ENCODE measurements at places on chromosomes 2 and 18.

DNA sequence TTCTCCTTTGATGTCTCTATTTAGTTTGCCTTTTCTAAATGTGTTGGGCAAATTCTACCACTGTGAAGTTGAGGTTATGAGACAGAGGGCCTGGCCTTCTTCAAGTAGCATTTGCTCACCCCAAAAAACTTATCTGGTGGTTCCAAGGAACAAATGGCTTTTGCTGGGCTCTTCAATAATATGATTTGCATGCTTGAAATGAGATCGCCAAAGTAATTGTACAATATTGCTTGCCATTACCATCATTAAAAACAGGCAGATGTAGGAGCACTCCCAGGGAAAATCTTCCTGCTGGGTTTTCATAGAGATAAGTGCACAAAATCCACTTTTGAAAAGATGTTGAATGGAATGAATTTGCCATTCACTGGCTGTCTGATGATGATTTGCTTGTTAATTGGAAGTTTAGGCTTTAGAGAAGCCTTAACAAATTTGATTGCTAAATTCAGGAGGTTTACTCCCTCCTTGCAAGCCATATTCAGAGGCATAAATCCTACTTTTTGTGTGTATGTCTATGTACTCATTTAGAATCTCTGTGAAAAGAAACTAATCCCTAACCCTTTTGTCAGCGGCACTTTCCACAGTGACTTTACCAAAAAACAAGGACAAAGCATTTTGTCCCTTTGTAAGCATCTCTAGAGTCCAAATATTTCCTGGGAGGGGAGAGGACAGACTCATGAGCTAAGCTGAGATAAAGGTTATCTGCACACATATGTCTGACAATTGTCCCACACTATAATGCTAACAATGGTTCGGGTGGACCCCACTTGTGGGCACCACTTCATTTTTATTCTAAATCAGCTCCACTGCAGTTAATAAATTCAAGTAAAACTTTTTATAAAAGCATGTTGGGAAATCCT lies 240.8 kb upstream of the PIK3C3 start:
- DNase-seq: no peak

DNA sequence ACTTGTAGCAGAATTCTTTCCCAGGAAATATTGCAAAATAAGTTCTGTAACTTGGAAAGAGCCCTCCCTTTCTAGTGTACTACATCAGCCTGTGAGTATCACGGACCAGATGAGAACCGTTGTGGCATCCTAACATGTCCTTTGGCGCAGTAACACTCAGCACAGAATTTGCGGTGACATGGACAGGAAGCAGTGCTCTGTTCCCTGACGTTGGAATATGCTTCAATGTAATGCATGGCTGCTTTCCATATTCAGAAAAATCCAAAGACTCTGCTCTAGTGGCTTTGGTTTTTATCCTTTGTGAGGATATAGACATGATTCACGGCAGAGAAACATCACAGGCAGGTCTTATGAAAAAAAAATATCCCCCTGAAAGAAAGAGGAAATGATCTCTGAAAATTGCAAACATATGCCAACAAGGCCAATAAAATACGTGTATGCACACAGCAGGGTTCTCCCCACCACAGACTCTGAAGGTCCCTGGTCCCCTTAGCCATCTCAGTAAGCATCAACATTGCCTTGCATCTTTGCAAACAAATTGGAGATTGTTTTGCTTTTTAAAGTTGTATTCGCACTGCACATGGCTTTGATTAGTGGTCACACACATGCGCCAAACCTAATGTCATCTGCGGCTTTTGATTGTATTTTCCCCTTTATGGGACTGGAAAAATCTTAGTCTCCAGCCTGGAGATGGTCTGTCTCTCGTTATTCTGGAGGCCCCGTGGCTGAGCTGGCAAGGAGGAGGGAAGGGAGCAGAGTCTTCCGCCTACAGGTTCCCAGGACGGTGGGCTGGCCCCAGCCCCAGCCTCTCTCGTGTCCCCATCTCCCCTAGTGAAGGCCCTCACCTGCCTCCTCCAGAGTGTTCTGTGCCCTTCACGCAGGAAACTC lies 122.9 kb downstream of the COPS8 start:
- no peak for DNase-seq

GRCh38 chr2:168663993-168664392 lies 138.4 kb upstream of the NOSTRIN start:
- no peak for DNase-seq

DNA sequence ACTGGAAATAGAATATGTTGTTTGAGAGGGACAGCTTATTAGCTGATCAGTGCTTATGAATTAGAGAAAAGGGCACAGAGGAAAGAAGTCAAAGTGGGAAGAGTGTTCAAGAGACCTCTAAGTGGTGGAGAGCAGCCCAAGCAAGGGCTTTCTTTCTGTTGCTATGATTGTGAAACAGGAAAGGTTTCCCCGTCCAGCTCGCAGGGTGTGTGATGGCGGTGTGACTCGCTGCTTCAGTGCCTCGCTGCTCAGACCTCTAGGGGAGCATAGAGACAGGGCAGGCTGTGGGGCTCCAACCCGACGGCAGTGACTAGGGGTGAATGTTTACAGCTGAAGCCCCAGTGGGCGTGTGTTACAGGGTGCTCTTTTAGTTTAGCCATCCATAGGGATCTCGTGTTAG lies 166.5 kb upstream of the COPS8 start:
- no peak for DNase-seq

DNA sequence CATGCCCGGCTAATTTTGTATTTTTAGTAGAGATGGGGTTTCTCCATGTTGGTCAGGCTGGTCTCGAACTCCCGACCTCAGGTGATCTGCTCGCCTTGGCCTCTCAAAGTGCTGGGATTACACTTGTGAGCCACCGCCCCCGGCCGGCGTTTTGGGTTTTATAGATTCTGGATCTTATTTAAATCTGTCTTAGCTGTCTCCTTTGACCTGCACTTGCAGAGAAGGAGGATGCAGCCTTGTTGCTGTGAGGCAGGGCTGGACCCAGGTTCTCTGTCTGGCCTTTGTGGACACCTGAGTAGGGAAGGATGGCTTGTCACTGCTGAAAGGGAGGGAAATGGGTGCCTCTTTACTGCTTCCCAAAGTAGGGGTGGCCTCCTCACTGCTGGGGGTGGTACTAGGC lies 83.0 kb upstream of the HS6ST1 start:
- no peak for DNase-seq

DNA sequence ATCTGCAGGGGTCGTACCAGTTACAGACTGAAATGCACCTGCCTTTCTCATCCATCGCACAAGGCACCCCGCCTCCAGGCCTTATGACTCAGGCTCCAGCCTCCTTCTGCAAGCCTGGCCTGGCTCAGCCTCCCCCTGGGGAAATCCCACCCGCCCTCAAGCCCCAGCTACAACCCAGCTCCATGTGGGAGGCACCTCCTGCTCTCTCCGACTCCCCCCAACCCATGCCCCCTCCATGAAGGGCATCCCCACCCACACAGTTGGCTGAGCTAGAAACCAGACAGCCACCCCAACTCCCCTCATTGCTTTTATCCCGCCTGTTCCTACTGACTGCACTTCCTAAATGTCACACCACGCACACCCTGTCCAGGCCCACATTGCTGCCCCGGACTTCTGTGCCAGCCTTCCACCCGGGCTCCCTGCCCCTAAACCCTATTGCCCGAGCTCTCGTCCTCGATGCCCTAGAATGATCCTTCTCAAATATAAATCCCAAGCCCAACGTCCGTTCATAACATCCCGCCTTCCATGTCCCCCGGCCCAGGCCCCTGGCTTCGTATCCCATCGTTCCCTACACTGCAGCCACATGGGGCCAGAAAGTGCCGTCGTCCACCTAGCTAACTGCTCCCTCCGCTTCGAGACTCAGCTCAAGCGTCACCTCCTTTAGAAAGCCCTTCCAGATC lies 9.9 kb downstream of the DNMT3A start:
- DNase-seq: peak; percentile 52

DNA sequence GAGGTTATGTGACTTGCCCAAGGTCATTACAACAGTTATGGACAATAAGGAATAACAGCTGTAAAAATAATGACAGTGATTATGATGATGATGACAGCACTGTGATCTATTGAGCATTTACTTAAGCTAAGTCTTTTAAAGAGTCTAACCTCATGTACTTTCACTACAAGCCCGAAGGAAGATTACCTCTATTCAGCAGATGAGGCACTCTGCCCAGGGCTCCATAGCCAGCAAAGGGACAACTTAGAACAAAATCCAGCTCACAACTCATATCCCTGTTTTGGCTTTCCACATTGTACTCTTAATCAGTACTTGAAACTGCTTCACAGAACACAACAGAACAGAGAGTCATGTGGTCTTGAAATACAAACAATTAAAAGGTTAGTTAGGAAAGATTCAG lies 290.2 kb downstream of the ZNF385B start:
- no peak for DNase-seq

GRCh38 chr2:3301001-3301400 lies 76.6 kb downstream of the EIPR1 start:
- DNase-seq: no peak

- DNase-seq: no peak
Observed at GRCh38 chr2:35443087-35443486, 912.5 kb upstream of the CRIM1 start.

GRCh38 chr2:234845602-234846590 lies 105.9 kb upstream of the SH3BP4 start:
- DNase-seq: no peak

DNA sequence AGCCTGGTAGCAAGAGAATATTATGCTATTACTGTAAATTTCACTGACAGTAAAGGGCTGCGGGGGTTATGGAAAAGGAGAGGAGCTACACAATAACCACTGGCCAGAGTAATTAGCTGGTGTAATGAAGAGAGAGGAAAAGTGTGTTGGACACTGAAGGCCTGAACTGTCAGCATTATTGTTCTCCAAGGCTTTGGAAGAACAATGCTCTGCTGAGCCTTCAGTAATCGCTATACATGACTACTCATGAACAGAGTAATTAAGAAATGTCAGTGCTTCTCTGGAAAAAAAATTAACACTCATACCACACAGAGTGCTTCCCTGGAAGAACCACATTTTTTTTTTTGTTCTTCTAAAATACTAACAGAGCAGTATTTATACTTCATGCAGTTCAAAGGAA lies 931.3 kb downstream of the CPS1 start:
- DNase-seq: no peak

DNA sequence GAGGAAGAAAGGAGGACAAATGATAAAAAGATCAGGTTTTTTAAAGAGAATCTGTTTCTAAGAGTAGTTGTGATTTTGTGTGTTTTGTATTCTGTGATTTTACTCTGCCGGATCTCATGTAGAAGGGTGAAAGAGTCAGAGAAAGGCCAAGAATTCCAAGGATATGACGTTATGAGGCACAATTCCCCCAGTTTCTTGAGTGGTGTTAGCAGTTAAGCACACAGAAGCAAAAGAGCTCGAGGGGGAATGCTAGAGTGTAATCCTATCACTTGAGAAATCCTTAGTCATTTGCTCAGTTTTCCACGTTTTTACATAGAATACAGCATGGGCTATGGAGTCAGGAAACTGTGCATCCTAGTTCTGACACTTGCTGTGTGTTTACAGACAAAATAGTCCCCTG lies 34.8 kb downstream of the METTL4 start:
- DNase-seq: no peak

- no peak for DNase-seq
Observed at GRCh38 chr2:233656443-233656842, 15.3 kb upstream of the UGT1A9 start.

- no peak for DNase-seq
Observed at GRCh38 chr2:4884117-4884571, 808.0 kb upstream of the SOX11 start.

DNA sequence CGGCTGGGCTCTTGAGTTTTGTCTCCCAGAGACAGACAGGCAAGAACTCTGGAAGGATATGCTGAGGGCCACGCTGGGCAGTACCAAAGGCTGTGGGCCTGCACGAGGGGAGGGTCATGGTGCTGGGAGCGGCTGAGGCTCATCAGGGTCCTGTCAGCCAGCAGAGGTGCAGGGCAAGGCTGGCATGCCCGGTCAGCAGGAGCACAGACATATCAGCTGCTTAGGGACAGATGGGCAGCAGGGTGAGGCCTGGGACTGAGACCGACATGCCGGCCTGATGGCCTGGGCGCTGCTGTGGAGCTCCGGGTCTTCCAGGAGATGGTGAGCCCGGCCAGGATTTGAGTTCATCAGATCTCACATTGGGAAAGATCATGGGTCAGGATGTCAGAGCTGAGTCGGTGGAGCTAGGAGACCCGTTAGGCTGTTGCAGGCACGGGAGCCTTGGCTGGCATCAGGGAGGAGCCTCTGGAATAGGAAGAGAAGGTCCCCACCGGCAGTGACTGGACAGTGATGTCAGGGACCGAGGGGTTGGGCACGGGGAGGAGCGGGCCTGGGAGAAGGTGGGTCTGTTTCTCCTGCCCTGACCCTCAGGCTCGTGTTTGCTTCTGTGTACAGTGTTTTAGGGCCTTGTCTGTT lies 18.8 kb downstream of the CNDP2 start:
- no peak for DNase-seq

- peak; percentile 18 for DNase-seq
Observed at GRCh38 chr2:30147196-30147714, 448 bp downstream of the YPEL5 start.

- DNase-seq: peak; percentile 60
Observed at GRCh38 chr2:172102391-172103359, at the start of gene DLX2. Gene DLX2 (minus strand): TSS chr2:172102900. CDS start chr2:172102538, 362 bp downstream.

- no peak for DNase-seq
Observed at GRCh38 chr2:118309257-118309945, 221.1 kb downstream of the INSIG2 start.

- no peak for DNase-seq
Observed at GRCh38 chr2:133400411-133400810, 167.9 kb downstream of the NCKAP5 start.

DNA sequence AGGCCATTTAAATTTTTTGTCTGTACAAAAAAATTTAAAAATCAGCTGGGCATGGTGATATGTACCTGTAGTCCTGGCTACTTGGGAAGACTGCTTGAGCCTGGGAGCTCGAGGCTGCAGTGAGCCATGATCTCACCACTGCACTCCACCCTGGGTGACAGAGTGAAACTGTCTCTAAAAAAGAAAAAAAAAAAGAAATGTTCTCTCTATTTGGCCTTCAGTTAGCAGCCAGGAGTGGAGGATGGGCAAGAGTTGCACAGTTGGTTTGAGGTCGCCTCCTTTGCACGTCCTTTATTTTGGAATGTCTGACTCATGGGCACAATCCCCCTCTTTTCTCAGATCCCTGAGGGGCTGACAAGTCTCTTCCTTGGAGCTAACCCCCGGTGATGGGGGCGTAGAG lies 26.3 kb downstream of the ITM2C start:
- DNase-seq: no peak

GRCh38 chr2:58594762-58595161 lies 353.6 kb upstream of the FANCL start:
- no peak for DNase-seq

DNA sequence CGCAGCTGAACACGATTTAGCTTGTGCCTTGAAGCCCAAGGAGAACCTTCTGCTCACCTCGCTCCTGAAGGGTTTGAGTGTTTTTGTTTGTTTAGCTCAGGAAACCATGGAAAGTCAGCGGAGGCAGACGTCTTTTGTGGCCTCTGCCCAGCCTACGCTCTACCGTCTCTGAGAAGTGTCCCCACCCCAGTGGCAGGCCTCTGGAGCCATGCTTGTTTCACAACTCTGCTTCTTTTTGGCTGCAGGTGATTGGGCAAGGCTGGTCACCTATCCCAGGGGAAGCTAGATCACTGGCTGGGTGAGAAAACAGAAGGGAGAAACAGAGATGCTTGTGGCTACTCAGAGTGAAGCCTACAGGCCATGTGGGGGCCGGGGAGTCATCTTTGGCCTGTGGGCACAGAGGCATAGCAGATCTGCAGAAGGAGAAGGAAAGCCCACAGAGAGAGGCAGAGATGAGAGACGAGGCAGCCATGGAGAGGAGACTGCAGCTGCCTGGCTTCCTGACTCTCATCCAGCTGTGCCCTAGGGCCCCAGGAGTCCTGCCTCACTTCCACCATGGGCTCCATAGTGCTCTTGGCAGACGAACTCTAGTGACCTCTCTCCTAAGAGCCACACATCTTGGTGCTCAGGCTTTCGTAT lies 50.1 kb downstream of the CIB4 start:
- no peak for DNase-seq

Measured in T-helper 2 cell (primary cell).